ENCODE measurements at places on chromosomes 4 and X. TPM values are rescaled to one million over a fixed set of nuclear protein-coding genes. Genes with fewer than 3 reads are reported as not detected.

GRCh38 chrX:27987862-27988646 lies 6.8 kb upstream of the DCAF8L1 start:
- H3K27me3 ChIP-seq, result no peaks in the 10 kb centered on the region
- H3K36me3 ChIP-seq, result no peaks in the 10 kb centered on the region
- no peak overlapping the region for H3K27ac ChIP-seq
- no peaks in the 10 kb centered on the region for H3K4me1 ChIP-seq

DNA sequence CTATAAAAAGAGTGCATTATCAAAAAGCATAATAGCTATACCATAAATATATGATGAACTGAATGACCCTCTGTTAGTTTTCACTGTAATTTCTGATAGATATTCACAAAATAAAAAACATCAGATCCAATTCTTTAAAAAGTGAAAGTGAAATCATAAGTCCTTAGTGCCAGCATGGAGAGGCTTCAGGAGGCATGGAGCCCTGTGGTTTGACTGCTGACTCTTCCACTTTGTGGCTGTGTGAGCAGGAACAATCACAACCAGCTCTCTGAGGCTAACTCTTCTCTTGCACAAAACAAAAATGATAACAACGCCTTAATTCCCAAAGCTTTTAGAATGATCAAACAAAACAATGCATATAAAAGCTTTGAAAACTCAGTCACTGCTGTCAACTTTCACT lies 1143.9 kb downstream of the PDHA2 start:
- DNase-seq, result no peak
- no peak overlapping the region for H3K4me3 ChIP-seq
- H3K36me3 ChIP-seq, result no peaks in the 10 kb centered on the region
- no peaks in the 10 kb centered on the region for H3K27me3 ChIP-seq
- no peaks in the 10 kb centered on the region for H3K4me1 ChIP-seq

- H3K4me3 ChIP-seq, result no peak overlapping the region
- no peak overlapping the region for H3K27ac ChIP-seq
- no peak for DNase-seq
Measured at GRCh38 chrX:14964500-14964899, 91.3 kb downstream of the MOSPD2 start.

DNA sequence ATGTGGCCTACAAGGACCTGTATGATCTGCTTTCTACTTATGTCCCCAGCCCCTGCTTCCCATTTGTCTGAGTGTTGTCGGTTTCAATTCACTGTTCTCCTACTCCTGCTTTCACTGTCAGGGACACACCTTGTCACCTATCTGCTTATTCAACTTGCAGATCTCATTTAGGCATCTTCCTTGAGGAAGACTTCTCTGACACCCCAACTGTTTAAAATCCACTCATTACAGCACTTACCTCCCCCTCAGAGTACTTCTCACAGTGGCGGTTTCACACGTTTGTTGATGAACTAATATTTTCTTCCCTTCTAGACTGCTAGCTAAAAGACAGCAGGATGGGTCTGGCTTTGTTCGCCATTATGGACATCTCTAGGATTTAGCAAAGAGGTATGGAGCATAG lies 279.9 kb upstream of the TET2 start:
- no peak overlapping the region for H3K27ac ChIP-seq
- H3K4me3 ChIP-seq, result no peak overlapping the region
- H3K4me1 ChIP-seq, result no peaks in the 10 kb centered on the region
- DNase-seq, result no peak

GPRIN3 gene
- 2.1 TPM for total RNA-seq

RASL11B gene
- total RNA-seq, result not detected

CLNK gene
- total RNA-seq, result not detected
